ENCODE measurements at places on chromosomes 2 and 18.

- peak; percentile 42 for DNase-seq
Observed at GRCh38 chr2:234544659-234545611, 48.1 kb upstream of the ARL4C start.

DNA sequence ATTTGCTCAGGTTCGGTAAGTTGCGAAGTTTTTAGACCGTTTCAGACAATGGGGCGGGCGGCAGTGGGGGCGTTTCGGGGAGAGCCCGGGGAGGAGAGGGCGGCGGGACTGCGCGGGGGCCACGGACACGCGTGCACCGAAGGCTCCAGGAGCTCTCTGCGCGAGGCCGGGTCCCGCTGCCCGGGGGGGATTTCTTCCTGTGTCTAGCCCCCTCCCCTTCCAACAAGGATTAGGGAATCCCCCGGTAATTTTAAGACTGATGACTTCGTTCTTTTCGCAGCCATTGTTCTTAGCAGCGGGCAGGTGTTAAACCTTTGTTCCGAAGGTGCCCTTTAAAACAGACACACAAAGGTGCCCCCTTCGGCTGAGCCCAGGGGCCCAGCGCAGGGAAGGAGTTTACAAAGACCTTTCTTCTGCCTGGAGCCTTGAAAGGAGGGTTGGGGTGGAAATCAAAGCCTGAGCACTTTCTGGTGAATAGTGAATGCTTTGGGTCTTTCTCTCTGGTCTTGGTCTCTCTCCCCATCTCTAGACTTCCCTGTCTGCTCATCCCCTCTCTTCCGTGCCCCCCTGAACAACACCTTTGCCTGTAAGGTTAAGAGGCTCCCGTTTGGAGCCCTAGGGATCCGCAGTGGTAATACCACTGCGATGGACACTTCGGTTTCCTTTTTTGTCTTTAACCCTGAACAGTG is 2.1 kb downstream of the TRIB2 start:
- no peak for DNase-seq

- no peak for DNase-seq
Observed at GRCh38 chr2:133489641-133490410, 78.4 kb downstream of the NCKAP5 start.

DNA sequence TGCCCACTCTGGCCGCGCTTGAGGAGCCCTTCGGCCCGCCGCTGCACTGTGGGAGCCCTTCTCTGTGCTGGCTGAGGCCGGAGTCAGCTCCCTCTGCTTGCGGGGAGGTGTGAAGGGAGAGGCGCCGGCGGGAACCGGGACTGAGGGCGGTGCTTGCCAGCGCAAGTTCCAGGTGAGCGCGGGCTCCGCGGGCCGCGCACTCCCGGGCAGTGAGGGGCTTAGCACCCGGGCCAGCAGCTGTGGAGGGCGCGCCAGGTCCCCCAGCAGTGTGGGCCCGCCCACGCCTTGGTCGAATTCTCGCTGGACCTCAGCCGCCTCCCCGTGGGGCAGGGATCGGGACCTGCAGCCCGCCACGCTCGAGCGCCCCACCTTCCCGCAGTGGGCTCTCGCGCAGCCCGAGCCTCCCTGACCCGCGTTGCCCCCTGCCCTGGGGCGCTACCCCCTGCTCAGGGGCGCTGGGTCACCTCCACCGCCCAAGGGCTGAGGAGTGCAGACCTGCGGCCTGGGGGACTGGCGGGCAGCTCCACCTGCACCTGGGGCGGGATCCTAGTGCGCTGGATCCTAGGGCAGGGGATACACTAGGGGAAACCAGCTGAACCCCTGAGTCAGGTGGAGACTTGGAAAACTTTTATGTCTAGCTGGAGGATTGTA is 97.3 kb downstream of the CD8B2 start:
- DNase-seq: no peak

- DNase-seq: no peak
Observed at GRCh38 chr18:24506175-24506574, 45.7 kb downstream of the HRH4 start.

GRCh38 chr18:12309683-12310198 is 1.7 kb downstream of the TUBB6 start:
- no peak for DNase-seq

DNA sequence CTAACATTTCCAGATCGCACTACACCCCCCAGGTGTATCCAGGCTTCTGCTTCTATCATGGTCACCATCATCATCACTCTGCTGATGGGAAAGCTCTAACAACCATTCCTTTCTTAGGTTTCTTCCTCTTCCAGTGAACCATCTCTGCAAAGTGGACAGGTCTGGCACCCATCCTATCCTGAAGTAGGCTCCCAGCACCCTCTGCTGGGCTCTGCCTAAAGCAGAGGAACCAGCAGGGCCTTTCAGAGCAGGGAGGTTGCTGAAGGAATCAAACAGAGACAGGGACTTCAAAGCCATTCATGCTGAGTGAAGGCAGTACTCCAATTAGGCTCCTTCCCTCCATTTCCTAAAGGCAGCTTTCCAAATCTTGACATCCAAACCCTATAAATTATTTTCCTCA is 27.2 kb upstream of the SATB2 start:
- DNase-seq: no peak

- DNase-seq: no peak
Observed at GRCh38 chr2:60966507-60967405, 50.8 kb upstream of the PEX13 start.

- DNase-seq: no peak
Observed at GRCh38 chr2:203720915-203721672, 14.7 kb downstream of the CD28 start.
